ENCODE measurements at places on chromosomes 3 and 15. TPM values are rescaled to one million over a fixed set of nuclear protein-coding genes. Genes with fewer than 3 reads are reported as not detected.

The UCN2 gene
- not detected for total RNA-seq

The NR1I2 gene
- total RNA-seq, result not detected

The SUCNR1 gene
- total RNA-seq, result not detected

The SPINK8 gene
- not detected for total RNA-seq

The PAQR5 gene
- 37.9 TPM for total RNA-seq

The CHL1 gene
- total RNA-seq, result 11.2 TPM

The SLC15A2 gene
- total RNA-seq, result 14.6 TPM

Measured in stomach (tissue), 19 donors.